Testis (tissue), 5 donors: ENCODE measurements at places on chromosomes 3 and 15. TPM values are rescaled to one million over a fixed set of nuclear protein-coding genes. Genes with fewer than 3 reads are reported as not detected.

The SLC25A20 gene
- 19.6 TPM for polyA plus RNA-seq

The TAGLN3 gene
- polyA plus RNA-seq = not detected

The A4GNT gene
- polyA plus RNA-seq = not detected

The CCDC13 gene
- 23.0 TPM for polyA plus RNA-seq

The IL17RE gene
- polyA plus RNA-seq = 1.8 TPM
